ENCODE measurements at places on chromosomes 2 and 18.

GRCh38 chr2:176193048-176193447, 4.6 kb downstream of the HOXD1 start:
- DNase-seq = no peak

GRCh38 chr2:238900511-238900910, 52.6 kb downstream of the TWIST2 start:
- DNase-seq = no peak

DNA sequence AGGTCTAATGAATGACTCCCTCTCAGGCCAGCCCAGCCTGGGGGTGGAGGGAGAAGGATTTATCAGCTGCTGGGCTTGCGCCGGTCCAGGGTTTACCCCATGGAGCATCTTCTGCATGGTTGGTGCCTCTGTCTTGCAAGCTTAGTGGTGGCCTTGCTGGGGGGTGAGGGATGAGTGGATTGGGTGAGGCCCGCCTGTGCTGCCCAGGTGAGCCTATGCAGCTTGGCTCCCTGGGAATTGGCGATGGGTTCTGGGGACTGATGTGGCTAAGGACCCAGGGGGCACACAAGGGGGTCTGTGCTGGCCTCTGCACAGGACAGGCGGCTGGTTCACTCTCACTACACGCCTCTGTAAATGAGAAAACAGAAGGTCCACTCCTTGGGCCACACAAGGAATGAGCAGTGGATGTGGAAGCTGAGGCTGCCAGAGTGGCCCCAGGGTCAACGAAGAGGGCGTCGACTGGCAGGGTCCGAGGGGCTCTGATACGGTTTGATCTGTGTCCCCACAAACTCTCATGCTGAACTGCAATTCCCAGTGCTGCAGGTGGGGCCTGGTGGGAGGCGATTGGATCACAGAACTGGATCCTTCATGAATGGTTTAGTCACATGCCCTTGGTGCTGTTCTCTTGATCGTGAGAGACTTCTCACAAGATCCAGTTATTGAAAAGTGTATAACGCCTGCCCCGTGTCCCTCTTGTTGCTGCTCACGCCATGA, 151.6 kb upstream of the HDAC4 start:
- no peak for DNase-seq

DNA sequence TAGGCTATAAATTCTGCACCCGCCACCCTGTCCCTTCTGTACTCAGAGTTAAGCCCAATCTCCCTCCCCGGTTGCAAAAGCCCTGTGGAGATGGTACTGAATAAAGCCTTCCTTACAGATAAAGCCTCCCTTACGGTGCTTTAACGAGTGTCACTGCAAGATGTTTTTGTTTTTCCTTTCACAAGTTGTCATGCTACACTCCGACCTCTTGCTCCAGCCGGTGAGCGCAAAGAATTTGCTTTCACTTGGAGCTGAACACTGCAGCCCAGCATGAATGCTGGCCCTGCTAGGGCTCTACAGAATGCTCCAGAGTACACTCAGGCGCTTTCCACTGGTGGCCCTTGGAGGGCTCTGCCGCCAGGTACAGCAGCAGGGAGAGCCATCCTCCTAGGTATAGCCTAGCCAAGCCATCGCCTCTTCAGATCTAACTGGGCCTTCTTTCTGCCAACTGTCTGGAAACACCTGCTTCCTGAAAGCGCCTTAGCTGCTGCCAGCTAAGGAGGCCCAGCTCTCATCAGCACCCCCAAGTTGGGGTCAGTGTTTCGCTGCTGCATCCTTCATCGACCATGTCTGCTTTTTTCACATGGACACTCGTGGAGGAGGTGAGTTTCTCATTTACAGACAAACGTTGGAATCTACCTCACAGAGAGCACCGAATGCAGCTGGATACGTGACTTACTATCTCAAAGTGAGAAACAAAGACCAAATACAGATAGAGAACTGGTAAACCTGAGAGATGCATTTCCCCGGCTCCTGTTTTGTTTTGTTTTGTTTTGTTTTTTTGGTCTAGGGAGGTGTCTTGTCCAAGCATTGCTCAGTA, 13.4 kb upstream of the CREG2 start:
- no peak for DNase-seq

DNA sequence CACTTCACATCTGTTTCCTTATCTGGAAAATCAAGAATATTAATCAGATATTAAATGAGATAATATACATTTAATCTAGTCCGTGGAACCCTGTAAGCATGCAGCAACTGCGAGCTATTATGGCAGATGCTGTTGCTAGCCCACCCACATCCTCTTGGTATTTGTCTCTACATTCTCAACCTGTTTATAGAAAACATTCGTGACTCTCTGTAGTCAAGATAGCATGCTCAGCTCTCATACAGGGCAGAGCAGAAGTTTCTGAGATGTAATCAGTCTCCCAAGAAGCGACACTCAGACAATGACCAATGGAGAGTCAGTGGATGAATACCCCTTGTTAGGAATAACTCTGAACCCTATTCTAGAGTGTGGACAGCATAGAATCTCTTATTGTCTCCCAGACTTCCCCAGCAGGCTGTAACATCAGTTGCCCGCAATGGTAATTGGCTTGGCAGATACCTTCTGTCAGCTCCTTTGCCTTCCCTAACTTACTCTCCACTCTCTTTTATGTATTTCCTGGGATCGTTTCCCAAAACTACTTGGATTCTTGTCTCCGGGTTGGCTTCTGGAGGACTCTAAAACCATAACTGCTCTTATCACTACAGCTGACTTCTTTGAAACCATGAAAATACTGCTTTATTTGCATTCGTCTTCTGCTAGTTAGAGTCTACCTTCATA, 400.7 kb upstream of the TNP1 start:
- no peak for DNase-seq

GRCh38 chr2:231290321-231291015, 92.0 kb downstream of the ARMC9 start:
- no peak for DNase-seq

- no peak for DNase-seq
These were observed 26.8 kb downstream of the VPS4B start for GRCh38 chr18:63395503-63395902.

- DNase-seq = no peak
These were observed 39.2 kb upstream of the MRPL19 start for GRCh38 chr2:75607400-75607798.

- no peak for DNase-seq
These were observed 46.5 kb upstream of the RAB31 start for GRCh38 chr18:9661564-9661963.

DNA sequence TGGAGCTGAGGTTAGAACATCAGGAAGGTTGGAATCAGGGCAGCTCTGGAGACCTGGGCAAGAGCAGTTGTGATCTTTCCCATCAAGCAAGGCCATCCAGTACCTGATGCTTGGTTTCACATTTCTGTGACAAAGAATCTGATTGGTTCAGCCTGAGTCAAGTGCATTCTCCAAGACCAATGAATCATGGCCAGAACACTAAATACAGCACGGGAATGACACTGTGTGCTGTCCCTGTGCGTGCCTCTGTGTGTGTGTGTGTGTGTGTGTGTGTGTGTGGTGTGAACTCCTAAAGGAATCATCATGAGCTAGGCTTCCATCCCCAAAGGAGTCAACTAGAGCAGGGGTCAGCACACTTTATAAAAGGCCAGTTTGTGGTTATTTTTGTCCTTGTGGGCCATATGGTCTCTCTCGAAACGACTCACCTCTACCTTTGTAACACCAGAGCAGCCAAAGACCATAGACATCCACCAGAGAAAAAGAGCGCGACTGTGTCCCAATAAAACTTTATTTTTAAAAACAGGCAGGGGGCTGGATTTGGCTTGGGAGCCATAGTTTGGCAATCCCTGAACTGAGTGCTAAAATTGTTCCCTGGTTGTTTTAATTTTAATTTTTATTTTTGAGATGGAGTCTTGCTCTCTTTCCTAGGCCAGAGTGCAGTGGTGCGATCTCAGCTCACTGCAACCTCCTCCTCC, 99.7 kb downstream of the INHBB start:
- peak; percentile 32 for DNase-seq

DNA sequence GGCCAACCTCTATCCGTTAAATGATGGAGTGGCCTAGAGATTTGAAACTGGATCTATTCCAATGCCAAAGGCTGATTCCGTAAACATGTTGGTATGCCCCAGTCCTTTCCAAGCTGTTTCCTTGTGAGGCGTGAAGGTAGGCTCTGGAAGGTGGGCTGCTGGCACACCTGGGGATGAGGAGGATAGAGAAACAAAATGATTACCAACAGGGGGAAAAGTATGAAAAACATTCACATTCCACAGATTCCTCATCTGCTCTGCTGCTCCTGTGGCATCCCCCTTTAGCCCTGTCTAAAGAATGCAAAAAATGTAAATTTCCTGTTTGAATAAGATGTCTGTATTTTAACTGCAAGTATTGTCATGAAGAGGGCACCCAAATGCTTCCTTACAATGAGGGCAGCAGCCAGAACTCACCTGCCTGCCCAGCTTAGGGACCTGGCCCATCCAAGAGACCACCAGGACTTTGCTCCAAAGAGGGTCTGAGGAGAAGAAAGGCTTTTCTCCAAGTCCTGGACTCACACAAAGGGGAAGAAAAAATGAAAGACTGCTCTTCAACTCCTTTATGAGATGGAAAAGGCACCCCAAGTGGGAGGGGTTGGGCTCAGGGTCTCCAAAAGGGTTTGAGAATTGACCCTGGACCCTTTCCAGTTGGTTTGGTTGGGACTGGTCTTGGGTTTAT, 132.3 kb upstream of the PELI1 start:
- no peak for DNase-seq

- DNase-seq = no peak
These were observed 484.2 kb upstream of the NRP2 start for GRCh38 chr2:205198140-205198525.

GRCh38 chr2:170897108-170897507, 31.9 kb upstream of the GORASP2 start:
- no peak for DNase-seq

- DNase-seq = no peak
These were observed 30.6 kb upstream of the CHRNA1 start for GRCh38 chr2:174794851-174795374.

- DNase-seq = peak; percentile 35
These were observed 5.0 kb downstream of the EVX2 start for GRCh38 chr2:176078541-176079284.

- DNase-seq = no peak
These were observed 2.5 kb upstream of the ICOS start for GRCh38 chr2:203934041-203934492.

GRCh38 chr18:78955051-78955450, 24.6 kb upstream of the SALL3 start:
- DNase-seq = no peak

- no peak for DNase-seq
These were observed 85.8 kb downstream of the POU3F3 start for GRCh38 chr2:104939570-104940217.

- DNase-seq = no peak
These were observed 82.0 kb downstream of the GPD2 start for GRCh38 chr2:156518138-156518537.

DNA sequence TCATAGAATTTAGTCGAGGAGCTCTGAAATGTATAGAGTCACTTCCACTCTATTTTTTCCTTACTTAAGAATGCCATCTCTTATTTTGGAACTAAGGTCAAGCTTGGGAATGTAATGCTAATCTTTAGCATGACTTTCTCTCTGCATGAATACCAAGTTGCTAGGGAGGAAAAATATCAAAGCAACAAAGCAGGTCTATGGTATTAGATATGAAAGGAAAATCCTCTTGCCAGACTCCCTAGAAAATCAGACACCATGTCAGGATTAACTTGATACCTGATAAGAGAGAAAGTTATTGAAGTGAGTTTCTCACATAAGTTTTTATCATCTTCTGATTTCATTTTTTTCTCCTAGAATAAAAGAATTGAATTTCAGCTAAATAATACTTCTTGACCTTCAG, 341.7 kb upstream of the ZNF804A start:
- no peak for DNase-seq

DNA sequence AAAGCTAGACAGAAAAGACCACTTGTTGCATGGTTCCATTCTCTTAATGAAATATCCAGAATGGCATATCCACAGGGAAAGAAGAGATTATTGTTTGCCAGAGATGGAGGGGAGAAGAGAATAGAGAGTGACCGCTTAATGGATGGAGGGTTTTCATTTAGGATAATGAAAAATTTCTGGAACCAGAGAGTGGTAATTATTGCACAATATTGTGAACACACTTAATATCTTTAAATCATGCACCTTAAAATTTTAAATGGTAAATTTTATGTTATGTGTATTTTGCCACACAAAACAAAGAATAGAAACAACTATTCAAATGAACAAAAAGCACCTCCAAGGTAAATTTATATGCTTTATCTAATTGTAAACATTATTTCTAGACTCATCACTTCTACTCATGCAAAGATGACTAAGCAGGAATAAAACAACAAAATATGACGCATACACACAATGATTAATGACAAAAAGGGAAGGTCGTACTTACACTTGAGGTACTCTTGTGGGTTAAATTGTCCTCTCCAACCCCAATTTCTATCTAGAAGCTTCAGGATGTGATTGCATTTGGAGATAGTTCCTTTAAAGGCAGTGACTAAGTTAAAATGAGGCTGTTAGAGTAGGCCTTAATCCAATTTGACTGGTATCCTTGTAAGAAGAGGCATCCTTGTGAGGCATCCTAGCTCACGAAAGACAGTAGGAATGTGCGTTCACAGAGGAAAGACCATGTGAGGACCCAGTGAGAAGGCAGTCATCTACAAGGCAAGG, 18.7 kb upstream of the DHRS9 start:
- no peak for DNase-seq

Data from NCI-H187 (cell line).